ENCODE measurements at places on chromosomes 13 and 19.
A peak's percentile ranks its signal among the peaks of the same experiment; 100 is the strongest.

GRCh38 chr19:29896802-29897201 is 45.2 kb upstream of the URI1 start:
- no peak for DNase-seq

DNA sequence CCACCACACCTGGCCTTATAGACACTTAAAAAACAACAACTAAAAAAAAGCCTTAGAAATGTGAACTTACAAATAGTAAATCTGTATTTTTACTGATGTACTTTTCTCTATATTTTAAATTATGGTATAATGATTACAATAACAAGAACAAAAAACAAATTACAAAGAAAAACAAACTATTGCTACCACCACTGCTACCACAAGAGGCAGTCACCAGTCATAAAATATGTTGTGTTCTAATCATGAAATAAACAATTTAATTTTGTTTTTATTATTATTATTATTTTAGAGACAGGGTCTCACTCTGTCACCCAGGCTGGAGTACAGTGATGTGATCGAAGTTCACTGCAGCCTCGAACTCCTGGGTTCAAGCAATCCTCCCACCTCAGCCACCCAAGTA is 72.2 kb downstream of the DIAPH3 start:
- no peak for DNase-seq

- DNase-seq = no peak
Measured at GRCh38 chr13:102038787-102039186, 363.1 kb downstream of the FGF14 start.

DNA sequence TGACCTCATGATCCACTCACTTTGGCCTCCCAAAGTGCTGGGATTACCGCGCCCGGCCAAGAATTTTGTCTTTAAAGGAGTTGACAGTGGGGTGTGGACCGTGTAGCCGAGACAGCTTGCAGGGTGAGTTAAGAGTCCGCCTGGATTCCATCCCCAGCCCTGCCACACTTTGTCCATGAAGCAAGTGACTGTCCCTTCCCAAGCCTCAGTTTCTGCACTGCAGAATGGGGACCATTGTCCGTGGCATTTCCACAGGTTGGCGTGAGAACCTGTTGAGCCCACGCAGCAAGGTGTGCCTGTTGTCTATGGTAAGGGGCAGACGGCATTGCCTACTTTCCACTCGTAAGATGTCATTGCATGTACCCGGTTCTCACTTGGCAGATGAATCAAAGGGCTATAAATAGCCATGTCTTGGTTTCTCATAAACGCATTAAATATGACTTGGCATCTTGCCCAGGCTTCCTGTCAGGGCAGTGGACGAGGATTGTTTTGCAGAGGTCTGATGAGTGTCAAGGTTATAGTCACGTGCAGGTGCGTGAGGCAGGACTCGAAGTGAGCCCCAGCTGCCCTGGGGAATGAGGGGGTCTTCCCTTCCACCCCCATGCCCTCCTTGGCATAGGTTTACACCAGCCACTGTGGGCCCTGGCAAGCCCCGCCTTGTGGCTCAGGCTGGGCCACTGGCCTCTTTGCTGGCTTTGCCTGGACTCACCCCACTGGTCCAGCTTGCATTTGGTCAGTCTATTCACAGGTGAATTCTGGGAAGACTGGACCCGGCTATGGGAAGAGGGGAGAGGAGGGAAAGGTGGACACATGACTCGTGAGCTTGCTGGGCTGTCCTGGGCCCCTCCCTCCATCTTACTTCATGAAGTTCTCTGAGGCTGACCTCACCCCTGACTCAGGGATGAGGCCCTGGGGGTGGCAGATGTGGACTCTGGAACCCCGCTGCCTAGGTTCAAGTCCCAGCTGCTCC is 14.6 kb downstream of the FAM187B start:
- DNase-seq = peak; percentile 68

DNA sequence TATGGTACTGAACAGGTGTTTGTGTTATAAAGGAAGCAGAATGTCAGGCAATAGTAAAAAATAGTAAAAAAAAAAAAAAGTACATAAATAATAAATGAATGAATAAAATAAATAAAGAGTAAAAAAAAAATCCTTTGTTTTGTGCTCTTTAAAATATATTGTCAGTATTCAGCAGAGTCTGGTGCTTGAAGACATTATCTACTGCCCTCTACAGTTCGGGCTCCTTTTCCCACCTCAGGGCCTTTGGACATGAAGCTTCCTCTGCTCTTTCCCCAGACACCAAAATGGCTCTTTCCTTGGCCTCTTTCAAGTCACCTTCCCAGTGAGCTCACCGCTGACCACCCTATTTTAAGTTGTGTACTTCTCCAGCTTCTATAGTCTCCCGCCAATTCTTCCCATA is 137.5 kb downstream of the TNFRSF19 start:
- DNase-seq = no peak

- no peak for DNase-seq
Measured at GRCh38 chr19:52200044-52200443, 10.2 kb downstream of the PPP2R1A start.

DNA sequence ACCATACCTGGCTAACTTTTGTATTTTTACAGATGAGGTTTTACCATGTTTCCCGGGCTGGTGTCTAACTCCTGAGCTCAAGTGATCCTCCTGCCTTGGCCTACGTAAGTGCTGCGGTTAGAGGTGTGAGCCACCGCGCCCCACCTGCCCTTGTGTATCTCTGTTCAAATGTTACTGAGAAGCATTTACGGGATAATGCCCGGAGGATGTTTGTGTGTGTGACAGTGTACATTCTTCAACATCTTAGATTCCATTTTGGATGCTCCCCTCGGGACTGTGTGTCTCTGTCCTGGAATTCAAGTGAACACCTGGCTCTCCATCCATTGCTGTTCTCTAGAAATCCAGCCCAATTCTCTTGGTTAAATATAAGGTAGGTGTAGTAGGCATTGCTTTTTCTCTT is 93.7 kb downstream of the NLRP12 start:
- no peak for DNase-seq

GRCh38 chr13:33611121-33611805 is 206.7 kb upstream of the RFC3 start:
- no peak for DNase-seq

DNA sequence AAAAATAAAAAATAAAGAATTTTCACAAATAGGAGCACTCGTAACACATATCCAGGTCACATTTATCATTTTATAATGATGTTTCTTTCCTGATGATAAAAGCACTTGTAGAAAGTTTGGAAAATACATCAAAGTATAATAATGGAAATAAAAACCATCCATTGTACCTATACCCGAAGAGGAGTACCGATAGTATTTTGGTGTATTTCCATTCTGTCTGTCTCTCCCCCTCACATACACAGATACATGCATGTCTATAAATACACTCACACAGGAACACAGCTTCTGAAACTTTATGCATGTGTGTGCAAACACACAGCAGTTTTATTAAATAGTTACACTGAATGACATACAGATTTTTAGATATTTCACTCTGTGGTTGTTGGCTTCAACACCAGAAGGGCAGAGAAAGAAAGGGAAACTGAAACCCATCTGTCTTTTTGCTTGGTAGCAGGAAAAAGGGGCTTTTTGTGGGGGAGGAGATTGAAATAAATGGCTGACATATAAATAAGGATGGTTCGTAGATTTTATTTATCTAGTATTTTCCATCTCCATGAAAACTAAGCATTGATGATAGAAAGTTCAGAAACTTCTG is 114.8 kb downstream of the LRCH1 start:
- DNase-seq = no peak

DNA sequence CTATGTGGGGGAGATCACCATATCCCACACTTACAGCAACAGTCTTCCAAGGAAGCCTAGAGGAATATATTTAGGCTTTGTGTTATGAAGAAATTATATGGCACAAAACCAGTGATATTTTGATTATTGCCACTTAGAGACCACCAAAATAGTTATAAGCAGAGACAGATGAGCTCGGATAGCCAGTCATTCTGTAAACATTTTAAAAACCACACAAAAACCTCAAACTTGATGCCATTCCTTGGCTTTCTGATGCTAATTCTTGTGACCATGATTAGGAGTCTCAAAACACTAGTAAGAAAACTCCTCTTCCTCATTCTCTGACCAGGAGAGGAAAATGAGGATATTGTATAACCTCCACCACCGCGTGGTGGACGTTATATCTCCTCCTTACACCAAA is 496.4 kb downstream of the FOXO1 start:
- DNase-seq = no peak

DNA sequence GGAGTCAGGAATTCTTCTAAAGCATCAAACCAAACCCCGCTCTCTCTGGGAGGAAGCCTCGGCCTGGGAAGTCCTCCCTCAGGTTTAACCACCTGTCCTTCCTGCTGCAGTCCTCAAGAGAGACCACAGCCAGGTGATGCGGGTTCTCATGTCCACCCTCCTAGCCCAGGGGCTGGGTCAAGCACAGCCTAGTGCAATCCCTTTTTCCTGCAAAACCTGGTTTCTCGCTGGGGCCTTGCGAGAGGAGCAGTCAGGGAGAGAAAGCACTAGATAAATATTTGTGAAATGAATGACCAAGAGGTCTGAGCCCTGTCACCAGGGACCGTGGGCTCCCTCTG is 2.4 kb downstream of the SLC8A2 start:
- DNase-seq = no peak

DNA sequence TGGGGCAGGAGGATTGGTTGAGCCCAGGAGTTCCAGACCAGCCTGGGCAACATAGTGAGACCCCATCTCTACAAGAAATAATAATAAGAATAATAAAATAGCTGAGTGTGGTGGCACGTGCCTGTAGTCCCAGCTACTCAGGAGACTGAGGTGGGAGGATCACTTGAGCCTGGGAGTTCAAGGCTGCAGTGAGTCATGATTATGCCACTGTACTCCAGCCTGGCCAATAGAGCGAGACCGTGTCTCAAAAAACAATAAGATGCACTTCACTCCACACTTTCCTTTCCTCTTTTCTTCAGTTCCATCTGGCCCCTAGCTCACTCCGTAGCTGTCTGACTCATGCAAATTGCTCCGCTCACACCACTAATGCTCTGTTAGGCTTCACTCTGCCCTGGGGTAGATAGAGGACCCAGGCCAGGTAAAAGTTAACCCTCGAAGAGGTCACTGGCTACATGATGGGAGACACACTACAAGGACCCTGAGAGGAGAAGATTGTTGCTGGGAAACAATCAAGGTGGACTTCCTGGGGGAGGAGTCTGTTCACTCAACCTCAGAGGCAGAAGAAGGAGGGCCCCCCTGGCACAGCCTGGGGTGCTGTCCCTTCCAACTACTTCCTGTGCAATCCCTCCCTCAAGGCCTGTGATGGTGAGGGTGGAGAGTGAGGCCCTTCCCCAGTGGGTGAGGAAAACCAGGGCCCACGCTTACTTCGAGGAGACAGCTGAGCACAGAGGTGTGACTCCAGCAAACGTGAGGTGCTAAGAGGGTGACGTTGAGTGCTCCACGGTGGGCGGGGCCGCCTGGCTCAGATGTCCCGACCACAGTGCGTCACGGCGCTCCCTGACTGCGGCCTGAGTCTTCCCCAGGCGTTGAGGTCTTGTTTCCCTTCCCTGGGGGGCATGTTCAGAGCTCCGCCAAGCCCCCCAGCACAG is 8.8 kb upstream of the TNFSF9 start:
- DNase-seq = no peak

GRCh38 chr13:83162493-83162892 is 719.8 kb downstream of the SLITRK1 start:
- DNase-seq = no peak

DNA sequence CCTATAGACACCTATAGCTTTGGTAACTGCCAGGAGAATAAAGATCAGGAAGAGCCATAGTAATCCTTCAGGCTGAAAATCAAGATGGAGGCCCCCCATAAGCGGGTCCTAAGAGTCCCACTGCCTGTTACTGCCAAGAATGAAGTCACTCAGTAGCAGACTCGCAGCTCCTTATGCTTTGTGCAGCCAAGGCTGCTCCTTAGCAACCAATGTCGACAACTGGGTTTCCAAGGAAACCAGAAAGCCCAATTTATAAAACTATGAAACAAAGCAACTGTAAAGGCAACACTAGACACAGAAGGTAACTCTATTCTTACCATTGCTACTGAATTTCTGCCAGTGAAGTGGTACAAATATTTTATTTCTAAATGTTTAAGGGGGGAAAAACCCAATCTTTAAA is 56.5 kb downstream of the DCLK1 start:
- DNase-seq = no peak

DNA sequence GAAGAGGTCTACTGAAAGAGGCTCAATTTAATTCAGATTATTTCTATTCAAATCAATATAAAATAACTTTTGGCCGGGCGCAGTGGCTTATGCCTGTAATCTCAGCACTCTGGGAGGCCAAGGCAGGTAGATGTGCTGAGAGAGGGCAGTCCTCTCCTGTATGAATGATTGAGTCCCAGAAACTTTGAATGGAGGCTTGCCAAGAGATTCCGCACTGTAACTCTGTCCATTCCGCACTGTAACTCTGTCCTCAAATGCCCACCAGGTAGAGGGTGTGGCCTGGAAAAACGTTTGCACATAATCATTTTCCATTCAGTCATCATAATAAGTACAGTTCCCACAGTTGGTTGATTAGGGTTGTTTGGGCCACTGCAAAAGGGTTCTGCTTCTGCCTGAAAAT is 274.7 kb upstream of the SOX21 start:
- DNase-seq = no peak

DNA sequence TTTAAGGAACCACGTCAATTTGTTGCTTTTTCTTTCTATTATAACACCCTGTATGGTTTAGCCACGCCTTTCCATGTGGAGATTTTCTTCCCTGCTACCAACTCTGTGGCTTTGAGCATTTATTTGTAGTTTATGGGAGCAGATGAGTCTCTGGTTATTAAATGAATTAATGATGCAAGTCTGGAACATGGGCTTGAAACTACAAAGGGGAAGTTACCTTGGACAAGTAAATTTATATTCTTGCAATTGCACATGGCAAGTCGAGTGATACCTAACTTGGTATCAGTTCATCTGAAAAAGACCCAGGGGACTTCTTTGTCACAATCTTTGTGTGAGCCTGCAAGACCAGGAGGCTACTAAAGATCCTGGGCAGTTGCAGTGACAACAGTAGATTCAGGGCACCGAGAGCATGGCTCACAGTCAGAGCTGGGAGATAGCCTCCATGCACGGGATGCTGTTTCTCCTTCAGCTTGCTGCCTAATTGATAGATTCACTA is 24.4 kb downstream of the B3GLCT start:
- DNase-seq = no peak

GRCh38 chr19:7442423-7442822 is 46.4 kb downstream of the PEX11G start:
- no peak for DNase-seq

- DNase-seq = no peak
Measured at GRCh38 chr13:43751624-43752023, 35.1 kb downstream of the ENOX1 start.

- DNase-seq = no peak
Measured at GRCh38 chr13:111663953-111664421, 343.5 kb downstream of the TEX29 start.

GRCh38 chr19:16359964-16360363 is 35.3 kb downstream of the KLF2 start:
- no peak for DNase-seq

DNA sequence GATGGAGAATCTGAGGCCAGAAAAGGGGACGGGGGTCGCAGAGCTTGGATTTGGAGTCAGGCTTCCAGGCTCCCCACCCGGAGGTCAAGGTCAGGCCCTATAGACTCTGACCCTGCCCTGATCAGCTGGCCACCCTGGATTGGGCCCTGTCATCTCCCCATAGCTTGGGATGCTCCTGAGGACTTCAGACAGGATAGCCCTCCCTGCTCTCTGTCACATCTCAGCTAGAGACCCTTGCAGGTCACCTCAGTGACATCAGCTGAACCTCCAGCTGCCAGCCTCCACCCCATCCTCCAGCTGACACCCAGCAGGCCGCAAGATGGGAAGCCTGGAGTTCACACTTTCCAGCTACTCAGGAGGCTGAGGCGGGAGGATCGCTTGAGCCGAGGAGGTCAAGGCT is 2.8 kb upstream of the TPM4 start:
- no peak for DNase-seq

- no peak for DNase-seq
Measured at GRCh38 chr19:51173681-51174080, 31.6 kb downstream of the SIGLEC7 start.
